Heart left ventricle (tissue), 16 donors: ENCODE measurements at places on chromosomes 2 and 18. TPM values are rescaled to one million over a fixed set of nuclear protein-coding genes. Genes with fewer than 3 reads are reported as not detected.

The ATOH8 gene
- polyA plus RNA-seq, result 37.9 TPM

The GCG gene
- polyA plus RNA-seq, result not detected

The SLC35F6 gene
- polyA plus RNA-seq, result 28.3 TPM

The GPR75 gene
- polyA plus RNA-seq, result 0.84 TPM

The CD8B2 gene
- polyA plus RNA-seq, result not detected
